ENCODE measurements at places on chromosomes 11 and 22.

DNA sequence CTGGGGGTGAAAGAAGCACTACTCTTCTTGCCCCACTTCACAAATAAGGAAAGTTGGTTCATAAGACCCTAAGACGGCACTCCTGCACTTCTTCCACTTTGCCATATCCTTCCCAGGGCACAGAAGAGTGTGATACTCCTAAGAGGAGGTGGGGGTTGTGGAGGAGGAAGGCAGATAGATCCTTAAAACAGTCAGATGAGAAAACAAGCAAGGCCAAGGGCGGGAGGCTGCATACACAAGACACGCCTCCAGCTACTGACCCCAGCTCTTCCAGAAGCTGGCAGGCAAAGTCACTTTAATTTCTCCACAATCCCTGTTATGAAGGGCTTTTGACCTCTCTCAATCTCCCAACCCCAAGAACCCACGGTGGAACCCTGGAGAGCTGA lies 1.6 kb upstream of the CHRM4 start:
- no peak for DNase-seq

DNA sequence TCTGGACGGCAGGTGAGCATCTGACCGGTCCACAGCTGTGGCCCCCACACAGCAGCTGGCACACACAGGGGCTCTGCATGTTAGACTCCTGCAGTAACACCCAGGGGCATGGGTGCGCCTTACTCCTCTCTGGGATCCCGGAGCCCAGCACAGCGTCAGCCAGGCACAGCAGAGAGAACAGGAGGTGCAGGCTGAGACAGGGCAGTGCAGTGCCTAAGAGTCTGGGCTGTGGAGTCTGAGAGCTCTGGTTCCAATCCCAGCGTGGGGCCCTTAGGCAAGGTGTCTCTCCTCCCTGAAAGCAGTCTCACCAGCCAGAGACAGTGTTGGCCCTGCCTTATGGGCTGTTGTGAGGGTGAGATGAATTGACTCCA lies 2.3 kb downstream of the NUDT8 start:
- DNase-seq, result no peak

DNA sequence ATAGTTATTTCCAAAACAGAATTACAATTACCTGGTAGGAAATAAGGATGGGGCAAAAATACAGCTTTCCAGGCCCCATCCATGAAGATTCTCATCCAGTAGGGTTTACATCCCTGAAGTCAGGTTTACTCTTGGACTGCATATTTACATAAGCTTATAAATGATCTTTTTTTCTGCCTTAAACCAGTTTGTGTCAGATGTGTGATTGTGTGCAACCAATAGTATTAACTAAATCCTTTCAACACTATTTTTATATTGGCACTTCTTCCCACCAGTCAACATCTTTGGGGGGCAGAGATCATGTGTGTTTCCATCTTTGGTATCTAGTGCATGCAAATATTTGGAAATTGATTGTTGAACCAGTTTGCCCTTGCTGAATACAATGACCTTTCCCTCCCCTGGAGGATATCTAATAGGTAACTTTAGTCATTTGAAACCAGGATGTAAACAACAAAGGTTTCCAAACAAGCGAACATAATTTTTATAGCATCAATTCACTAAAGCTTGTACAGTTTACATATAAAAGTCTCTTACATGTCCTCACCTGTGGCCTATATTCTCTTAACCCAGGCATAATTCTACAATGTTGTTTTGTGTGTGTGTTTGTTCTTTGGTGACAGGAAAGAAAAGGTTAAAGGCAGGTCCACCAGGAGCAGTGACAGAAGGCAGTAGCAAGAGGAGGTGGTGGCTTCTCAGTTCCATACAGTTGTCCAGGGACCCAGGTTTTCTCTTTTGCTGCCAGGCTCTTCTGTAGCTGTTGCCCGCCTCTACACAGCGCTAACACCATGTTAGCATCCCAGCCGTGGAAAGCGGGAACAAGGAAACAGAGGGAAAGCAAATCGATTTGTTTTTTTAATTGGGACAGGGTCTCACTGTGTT lies 1.7 kb upstream of the ME3 start:
- no peak for DNase-seq

DNA sequence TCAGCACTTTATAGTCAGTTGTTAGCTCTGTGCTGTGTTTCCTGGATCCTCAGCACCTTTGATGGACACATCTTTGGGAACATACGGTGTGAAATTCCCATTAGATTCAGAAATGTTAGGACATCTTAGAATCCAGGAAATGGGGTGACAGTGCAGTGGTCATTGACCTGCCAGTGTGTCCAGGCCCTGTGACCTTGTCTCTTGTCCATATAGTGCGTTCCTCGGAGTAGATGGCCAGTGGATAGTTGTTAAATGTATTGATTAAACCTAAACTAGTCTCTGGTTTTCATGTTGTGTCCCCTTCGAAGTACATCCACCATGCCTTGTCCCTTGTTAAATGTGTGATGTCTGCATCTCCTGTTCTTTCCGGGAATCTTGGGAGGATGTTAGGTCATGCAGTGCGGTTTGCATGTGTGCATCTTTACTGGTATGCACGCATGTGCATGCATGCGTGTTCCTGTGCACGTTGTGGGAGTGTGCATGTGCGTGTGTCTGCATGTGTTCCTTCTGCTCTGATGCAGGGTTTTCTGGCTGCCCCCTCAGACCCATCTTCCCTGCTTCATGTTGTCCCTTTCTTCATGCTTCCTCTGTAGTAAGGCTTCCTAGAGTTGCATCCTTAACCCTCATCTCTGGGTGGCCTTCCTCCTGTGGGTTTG lies 4.0 kb downstream of the DGCR8 start:
- no peak for DNase-seq

- DNase-seq, result no peak
Measured at GRCh38 chr11:64809781-64810241, 540 bp downstream of the MEN1 start.

GRCh38 chr11:115721296-115721995 lies 217.2 kb upstream of the CADM1 start:
- DNase-seq, result no peak

- no peak for DNase-seq
Measured at GRCh38 chr11:62706850-62707247, 375 bp downstream of the BSCL2 start.

DNA sequence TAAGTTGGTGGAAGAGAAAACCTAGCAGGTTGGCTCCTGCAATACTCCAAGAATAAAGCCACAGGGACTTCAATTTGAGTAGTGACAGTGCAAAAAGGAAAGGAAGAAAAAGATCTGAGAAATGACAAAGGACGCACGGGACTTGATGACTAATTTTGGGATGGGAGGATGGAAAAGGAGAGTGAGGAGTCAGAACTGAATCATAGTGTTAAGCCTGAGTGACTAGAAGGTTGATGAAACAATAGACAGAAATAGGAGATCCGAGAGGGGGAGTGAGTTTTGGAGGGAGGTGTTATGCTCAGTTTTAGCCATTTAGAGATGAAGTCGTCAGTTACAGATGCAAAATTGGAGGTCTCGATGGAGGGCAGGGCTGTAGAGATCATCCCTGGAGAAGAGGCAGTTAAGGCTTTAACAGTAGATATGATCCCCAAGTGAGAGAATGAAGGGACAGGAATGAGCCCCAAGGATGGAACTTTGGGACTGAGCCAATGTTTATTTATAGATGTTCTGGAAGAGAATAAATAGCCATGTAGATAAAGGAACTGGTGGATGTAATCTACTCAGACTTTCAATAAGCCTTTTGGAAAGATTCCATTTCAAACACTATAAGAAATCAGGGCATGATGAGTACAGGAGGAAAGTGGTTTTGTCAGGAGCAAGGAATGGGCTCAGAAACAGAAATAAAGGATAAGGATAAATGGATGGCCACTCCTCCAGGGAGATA lies 108.9 kb upstream of the NCAM1 start:
- DNase-seq, result no peak

GRCh38 chr11:26801601-26802000 lies 79.7 kb upstream of the SLC5A12 start:
- DNase-seq, result no peak

- peak; percentile 13 for DNase-seq
Measured at GRCh38 chr11:110251836-110252235, 44.6 kb downstream of the RDX start.

DNA sequence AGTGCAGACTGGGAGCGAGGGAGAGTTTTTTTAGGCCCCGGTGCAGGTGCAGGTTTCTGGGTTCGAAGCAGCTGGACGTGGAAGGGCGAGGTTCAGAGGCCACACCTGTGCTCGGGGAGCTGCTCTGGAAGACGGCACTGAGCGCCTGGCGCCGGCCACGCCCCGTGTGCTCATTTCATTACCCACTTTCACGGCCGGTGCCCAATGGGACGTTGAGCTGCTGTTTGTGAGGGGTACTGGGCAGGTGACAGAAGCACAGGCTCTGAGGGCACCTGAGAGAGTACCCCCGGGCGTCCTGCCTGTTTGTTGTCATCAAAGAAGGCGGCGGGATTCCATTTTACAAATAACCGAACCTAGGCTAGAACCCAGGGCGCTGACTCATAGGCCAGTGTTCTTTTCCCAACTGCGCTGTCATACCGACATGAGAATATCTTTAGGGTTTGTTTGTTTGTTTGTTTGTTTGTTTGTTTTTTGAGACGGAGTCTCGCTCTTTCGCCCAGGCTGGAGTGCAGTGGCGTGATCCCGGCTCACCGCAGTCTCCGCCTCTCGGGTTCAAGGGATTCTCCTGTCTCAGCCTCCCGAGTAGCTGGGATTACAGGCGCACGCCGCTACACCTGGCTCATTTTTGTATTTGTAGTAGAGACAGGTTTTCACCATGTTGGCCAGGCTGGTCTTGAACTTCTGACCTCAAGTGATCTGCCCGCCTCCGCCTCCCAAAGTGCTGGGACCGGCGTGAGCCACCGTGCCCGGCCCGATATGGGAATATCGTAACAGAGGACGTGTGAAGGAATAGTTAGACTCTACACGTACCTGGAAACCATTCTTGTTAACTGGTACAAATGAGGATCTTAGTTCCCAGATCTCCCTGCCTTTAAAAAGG lies 16.6 kb upstream of the SPTBN2 start:
- DNase-seq, result no peak

- DNase-seq, result no peak
Measured at GRCh38 chr22:22388090-22388489, 120.5 kb downstream of the ZNF280B start.

GRCh38 chr22:27913162-27913741 lies 5.8 kb downstream of the PITPNB start:
- no peak for DNase-seq

GRCh38 chr11:92510591-92510990 lies 286.0 kb downstream of the FAT3 start:
- no peak for DNase-seq
